ENCODE measurements at places on chromosomes 6 and 20.

DNA sequence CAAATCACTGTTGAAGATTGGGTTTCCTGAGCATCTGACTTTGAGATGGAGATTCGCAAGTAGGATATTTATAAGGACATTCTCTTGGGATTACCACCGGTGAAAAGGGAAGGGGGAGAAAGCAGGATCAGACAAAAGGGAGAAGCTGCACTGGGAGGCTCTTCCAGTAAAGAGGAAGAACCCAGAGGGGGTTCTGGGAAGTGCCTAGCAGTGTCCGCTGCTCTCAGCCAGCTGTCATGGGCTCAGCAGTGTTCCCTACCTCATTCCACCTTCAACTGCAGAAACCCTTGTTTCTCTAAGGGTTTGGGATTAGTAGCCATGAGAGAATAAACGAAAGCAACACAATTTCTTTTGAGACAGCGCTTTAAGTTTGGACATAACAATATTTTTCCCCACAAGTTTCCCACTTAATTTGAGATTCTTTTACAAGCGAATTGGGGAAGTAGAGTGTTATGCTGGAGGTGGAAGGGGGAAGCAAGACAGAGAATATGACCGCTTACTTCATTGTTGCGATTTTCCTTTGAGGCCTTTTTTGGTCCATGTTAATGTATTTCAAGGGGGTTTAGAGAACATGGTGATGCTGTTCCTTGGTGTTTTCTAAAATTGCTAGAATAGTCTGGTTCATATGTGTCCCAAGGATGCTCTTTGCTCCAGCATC is 154.5 kb upstream of the SCGN start:
- no peak for DNase-seq

DNA sequence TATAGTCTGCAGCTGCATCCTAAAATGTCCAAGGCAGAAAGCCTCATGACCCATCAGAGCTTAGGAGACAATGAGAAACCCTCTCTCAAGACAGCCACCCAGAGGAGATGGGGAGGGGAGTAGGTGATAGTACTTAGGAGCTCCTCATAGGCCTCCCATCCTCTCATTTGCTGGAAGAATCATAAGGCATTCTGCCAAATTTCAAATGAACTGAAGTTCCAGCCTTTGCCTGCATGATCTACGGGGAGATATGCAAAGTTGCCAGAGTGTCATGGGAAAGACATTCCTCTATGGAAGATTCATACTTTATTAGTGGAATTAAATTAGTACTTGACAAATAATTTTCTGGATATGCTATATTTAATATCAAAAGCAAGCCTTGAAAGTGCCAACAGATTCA is 194.1 kb upstream of the GJE1 start:
- no peak for DNase-seq

- DNase-seq = no peak
These were observed 463.7 kb downstream of the CDC5L start for GRCh38 chr6:44851176-44851575.

- DNase-seq = no peak
These were observed 18.4 kb downstream of the PKIG start for GRCh38 chr20:44600758-44601201.

GRCh38 chr6:5950361-5950785 is 56.4 kb downstream of the NRN1 start:
- no peak for DNase-seq

- DNase-seq = no peak
These were observed 116.2 kb downstream of the RWDD2A start for GRCh38 chr6:83309344-83309743.

- peak; percentile 20 for DNase-seq
These were observed 58.2 kb downstream of the IRF4 start for GRCh38 chr6:449486-450419.

Data from ecto neural progenitor cell (in vitro differentiated cells).